ENCODE measurements at places on chromosomes 4 and X. TPM values are rescaled to one million over a fixed set of nuclear protein-coding genes. Genes with fewer than 3 reads are reported as not detected.

DNA sequence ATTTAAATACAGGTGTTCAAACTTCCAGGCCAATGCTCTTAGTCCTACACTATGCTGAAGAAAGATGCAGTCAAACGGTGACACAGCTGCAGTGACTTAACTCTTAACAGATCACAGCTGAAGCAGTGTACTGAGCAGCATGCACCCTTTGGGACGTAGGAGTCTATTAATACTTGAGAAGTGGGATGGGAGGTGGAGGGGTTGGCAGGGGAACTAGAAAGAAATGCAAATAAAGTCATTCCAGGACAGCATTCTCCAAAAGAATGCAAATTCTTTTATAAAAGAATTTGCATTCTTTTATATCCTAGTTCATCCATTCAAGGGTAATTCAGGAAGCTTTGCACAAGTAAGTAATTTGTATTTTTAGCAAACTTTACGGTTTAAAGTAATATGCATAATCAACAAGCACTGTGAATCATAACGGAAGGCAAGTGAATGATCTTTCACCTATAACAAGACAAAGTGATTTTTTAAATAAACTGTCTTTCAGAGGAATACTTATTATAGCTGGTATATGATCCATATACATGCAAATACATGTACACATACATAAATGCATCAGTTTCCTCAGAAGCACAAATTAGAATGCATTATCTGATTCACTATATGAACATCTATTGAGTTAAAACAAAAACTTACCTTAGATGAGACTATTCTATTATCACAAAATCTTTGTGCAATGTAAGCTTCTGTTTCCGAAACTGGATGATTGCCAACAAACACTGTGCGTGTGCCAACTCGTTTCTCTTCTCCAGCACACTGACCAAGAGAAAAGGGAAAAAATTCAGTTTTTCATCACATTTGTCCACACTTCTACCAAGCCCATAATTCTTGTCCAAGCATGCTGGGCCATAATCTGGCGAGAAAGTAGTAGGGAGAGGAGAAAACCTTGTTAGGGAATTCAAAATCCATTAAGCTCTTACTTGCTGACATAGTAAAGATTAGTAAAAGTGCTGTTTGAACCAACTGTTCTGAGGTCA, 106.5 kb downstream of the ATP11C start:
- no peak for DNase-seq

- DNase-seq, result no peak
Measured at GRCh38 chr4:41750626-41751448, 2.3 kb upstream of the PHOX2B start.

- DNase-seq, result no peak
Measured at GRCh38 chrX:150616179-150616862, 47.9 kb downstream of the MTM1 start.

TLR7 gene
- 0.03 TPM for polyA plus RNA-seq

DNA sequence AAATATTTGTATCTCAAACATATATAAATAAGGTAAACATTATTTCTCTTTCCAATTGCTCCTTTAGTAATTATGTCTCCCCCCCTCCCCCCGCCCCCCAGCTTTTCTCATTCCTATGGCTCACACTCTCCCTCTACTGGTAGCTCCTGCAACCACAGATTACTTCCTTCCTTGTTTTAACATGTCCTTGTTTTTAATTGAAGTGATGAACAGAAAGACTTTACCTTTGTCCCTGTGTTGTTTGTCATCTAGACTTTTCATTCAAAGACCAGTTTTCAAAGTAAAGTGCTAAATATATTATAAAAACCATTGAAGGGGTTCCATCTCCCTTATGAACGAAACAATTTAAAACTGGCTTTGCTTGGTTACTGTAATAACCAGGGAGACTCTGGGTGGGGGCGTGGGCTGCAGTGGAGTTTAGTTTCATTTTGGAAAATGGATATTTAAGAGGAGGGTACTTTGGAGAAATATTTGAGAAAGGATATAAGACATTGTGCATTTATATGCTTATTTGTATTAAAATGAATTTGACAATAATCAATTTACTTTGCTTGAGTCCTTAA, 352.9 kb downstream of the RAPGEF2 start:
- no peak for DNase-seq

SYTL5 gene
- polyA plus RNA-seq, result not detected

DNA sequence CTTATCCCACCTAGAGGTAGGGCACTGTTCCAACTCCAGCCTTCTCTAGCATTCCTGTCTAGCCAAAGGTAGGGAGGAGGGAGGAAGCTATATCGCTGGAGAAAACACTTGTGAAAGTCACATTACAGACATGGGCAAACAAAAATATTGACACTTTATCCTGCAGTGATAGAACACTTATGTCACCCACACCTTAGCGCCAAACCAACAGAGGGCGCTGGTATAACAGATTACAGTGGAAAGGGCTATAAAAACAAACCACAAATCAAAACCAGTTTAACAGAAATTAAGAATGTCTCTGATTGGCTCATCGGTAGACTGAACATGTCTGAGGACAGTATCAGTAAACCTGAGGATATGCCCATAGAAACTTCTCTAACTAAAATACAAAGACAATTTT, 451.3 kb downstream of the TLL1 start:
- DNase-seq, result no peak

DNA sequence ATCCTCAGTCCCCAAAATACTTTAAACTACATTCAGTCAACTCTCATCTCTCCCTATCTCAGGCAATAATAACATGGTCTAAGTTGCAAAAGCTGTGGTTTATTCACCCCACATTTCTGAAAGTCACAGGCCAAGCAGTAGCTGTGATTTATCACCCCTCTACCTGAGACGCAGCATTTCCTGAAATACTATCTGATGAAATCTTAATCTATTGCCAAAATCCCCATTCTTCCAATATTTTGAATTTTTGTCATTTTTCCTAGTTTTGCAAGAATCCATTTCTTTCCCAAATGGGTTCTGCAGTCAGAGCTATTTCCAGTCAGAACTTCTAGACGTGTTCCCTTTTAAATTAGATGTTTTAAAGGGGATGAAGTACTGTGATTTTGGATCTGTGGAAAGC, 148.3 kb downstream of the BANK1 start:
- no peak for DNase-seq
